ENCODE measurements at places on chromosomes 11 and 22. TPM values are rescaled to one million over a fixed set of nuclear protein-coding genes. Genes with fewer than 3 reads are reported as not detected.
A peak's percentile ranks its signal among the peaks of the same experiment; 100 is the strongest.

CCDC73 gene
- total RNA-seq = not detected

ART1 gene
- total RNA-seq = 2.7 TPM

ZP1 gene
- total RNA-seq = not detected

OR51B5 gene
- 0.21 TPM for total RNA-seq

MUC5AC gene
- not detected for total RNA-seq

LDHA gene
- 316 TPM for total RNA-seq

OR4S2 gene
- total RNA-seq = not detected

CRYBA4 gene
- total RNA-seq = not detected

PHETA2 gene
- total RNA-seq = 18.6 TPM

OSM gene
- not detected for total RNA-seq

DNA sequence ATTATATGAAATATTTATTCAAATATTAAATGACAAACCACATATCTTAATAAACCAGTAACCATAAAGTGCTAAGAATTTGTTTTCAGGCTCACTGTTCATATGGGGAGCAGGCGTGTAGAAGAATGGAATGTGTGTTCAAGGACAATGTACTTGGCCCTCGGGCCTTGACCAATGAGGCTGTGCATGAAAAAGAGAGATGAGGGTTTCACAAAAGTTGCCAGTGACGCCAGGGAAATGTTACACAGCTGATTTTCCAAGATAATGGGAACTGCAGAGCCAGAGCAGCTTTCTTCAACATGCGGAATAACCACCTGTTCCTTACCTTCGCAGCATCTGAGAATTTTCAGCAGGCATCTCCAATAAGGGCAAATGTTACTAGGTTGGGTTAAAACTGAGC is 4.2 kb downstream of the SF1 start:
- DNase-seq = no peak

- DNase-seq = no peak
These were observed 25.2 kb downstream of the GVQW3 start for GRCh38 chr11:76406359-76406758.

DNA sequence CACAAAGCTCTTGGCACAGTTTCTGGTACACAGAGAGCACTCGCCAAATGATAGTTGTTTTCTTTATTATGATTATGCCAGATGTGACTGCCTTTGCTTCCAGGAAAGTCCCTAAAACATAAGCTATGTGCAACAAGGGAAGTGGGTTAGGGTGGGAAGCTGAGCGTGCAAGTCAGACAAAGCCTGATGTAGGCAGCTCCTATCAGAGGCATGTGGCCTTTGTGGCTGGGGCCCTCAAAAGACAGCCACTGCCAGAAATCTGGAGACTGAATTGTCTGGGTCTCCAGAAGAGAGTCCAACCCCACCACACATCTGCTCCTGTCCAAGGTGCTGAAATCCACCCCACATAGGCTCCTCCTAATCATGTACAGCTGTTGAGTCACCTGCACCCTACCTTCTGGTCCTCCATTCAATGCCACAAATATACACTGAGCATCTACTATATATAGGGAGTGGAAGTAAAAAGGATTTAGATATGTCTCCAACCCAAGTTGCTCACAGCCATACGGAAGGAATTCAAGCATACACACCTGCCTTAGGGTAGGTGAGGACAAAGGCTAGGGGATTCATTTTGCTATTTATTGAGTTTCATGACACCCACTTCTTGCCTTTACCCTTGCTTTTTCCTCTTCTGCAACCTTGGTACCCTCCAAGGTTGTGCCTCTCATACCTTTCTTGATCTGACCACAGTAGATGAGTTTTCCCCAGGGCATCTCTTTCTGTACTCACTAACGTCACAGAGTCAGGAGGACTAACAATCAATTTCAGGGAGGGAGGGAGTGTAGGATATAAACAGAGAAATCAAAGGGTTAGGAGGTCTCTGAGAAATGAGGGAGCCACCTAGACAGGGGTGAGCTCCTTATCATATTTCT is 12.4 kb downstream of the SEC14L3 start:
- peak; percentile 46 for DNase-seq

- no peak for DNase-seq
These were observed 5.5 kb downstream of the TMEM218 start for GRCh38 chr11:125105926-125106325.

GRCh38 chr11:84036664-84037194 is 750.6 kb upstream of the CCDC90B start:
- DNase-seq = no peak

GRCh38 chr11:27625347-27625912 is 74.8 kb downstream of the BDNF start:
- DNase-seq = no peak

GRCh38 chr11:109153836-109154235 is 268.2 kb upstream of the C11orf87 start:
- DNase-seq = no peak

DNA sequence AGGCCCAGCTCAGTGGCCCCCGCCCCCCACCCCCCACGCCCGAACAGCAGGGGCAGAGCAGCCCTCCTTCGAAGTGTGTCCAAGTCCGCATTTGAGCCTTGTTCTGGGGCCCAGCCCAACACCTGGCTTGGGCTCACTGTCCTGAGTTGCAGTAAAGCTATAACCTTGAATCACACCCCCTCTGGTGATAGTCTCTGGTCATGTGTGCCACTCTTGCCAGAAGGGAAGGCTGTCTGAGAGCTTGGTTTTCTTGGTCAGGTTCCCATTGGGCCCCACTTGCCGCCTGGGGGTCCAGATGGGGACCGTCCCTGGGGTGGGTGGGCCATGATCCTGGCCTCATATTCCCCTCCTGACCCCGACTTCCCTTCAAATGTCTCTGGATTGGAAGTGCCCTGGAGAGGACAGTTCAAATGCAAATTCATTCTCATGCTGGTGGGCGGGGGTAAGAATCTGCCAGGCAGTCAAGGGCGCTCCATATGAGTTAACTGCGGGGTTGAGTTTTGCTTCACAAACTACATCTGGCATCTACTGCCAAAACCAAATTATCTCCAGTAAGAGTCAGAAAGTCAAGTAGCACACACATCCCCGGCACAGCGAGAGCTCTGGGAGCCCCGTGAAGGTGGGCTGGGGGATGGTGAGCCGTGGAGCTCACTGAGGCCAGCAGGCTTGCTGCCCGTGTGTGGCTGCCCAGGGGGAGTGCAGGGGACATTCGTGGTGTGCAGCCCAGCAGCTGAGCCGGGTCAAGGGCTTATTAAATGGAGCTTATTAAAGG is 35.7 kb downstream of the B3GAT1 start:
- no peak for DNase-seq

GRCh38 chr22:17699696-17700340 is 61.3 kb downstream of the BCL2L13 start:
- no peak for DNase-seq

GRCh38 chr22:29078036-29078868 is 5.4 kb downstream of the KREMEN1 start:
- DNase-seq = peak; percentile 74

DNA sequence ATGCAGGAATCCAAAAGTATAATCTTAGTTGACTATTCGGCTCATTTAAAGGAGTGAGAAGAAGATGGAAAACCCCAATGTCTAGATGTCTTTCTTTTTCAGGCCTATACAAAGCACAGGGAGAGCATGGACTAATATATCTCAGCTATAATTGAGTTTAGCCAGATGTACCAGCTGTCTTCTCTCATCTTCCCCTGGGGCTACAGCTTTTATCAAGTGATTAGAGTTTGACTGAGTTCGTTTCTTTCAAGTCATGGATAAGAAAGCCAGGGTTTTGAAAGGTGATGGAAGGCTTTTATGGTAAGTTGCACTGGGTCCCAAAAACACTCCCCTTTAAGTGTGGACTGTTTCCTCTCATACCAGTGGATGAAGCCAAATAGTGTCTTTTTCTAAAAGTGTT is 1172.8 kb upstream of the TENM4 start:
- no peak for DNase-seq

DNA sequence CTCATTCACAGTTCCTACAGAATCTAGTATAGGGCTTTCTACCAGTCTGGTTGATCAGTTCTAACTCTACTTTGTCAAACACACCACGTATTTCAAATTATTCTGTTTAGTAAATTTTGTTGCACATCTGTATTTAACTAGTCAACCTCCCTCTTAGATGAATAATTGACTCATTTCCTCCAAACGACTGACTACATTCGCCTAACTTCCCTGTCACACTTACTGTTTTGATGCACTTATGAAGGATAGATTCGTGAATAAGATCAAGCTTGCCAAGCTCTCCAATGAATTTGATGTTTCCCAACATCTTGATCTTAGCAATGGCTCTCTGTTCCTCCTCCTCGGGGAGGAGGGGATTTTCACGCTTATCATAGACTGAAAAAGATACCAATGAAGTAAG is 5.0 kb downstream of the EIF4G2 start:
- DNase-seq = no peak

DNA sequence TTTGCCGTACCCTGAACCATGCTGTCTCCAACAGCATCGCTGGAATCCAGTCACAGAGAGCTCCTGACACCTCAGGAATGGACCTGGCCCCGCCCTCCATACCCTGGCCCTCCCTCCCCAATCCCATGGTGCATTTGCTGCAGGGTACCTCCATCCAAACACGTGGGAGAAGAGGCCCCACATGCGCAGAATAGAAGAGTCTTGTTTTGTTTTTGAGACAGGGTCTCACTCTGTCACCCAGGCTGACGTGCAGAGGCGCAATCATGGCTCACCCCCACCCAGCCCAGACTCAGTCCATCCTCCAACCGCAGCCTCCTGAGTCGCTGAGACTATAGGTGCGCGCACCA is 2.3 kb upstream of the PNPLA2 start:
- DNase-seq = no peak

DNA sequence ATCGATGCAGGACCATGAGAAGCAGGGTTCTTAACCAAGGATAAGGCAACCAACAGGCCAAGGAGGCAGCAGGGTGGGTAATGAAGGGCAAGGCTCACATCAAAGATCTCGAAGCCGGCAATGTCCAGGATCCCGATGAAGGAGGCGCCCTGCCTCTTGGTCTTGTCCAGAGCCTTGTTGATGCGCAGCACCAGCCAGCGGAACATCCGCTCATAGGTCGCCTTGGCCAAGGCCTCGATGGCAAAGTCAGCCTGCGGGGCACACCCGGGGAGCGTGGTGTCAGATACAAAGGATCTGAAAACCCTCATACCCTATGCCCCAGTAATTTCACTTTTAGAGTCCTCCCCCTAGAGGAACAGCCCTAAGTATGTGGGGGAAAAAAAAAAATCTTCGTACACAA is 63.5 kb downstream of the APOL1 start:
- DNase-seq = no peak
